Activated naive CD8-positive, alpha-beta T cell treated with anti-CD3 and anti-CD28 coated beads for 36 hours (primary cell): ENCODE measurements at places on chromosomes 13 and 19.

DNA sequence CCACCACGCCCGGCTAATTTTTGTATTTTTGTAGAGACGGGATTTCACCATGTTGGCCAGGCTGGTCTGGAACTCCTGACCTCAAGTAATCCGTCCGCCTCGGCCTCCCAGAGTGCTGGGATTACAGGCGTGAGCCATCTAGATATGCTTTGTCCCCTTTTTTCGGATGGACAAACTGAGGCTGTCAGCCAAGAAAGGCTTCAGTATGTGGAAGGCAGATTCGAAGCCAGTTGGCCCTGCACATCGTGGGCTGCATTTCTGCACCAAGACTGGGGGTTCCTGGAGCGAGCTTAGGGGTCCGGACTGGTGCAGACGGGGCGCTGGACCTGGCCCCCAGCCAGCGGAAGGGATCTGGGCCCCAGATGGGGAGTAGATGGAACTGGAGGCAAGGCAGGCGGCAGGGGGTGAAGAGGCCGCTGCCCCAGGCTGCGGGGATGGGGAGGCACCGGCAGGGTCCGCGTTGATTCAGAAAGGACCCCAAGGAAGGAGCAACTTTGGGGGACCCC lies 9.7 kb upstream of the JUND start:
- no peak for DNase-seq
- H3K4me1 ChIP-seq = peaks cover 63% of the 10 kb centered on the region
- peak overlapping the region; percentile 85 for H3K4me3 ChIP-seq

DNA sequence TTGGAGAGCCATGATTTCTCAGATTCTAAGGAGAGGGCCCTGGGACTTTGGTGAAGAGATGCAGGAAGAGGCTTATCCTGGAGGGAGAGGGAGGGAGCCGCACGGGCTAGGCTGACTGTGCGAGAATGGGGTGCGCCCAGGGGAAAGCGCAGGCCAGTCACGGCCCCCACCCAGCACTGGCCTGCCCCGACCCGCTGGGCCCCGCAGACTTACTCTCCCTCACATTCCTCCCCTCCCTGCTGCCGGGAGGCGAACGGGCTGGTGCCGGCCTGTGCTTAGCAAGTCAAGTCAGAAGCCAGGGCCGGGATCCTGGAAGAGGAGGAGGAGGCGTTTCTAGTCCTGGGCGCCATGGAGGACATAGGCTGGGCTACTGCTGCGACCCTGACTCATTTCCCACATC lies 120.0 kb downstream of the CRYL1 start:
- H3K4me3 ChIP-seq = no peak overlapping the region
- no peaks in the 10 kb centered on the region for H3K27me3 ChIP-seq
- H3K27ac ChIP-seq = no peak overlapping the region
- peaks cover 6% of the 10 kb centered on the region for H3K36me3 ChIP-seq
- DNase-seq = no peak

DNA sequence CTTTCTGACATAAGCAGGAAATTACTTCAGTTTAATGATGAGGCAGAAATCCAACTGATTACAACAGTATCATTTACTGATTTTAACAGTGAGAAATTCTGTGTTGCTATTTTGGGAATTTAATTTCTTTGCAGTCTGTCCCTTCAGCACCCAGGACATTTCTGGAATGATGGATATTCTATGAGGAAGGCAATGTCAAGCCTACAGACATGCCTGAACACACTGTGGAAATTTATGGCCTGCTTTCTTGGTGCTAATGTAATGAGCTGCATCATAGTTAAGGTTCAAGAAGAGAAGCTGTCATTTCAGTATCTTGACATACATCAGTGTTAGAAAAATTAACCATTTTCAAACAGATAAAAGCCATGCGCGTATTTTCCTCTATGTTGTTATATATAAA lies 87.7 kb downstream of the SLITRK1 start:
- no peak for DNase-seq
- H3K27me3 ChIP-seq = no peaks in the 10 kb centered on the region
- no peak overlapping the region for H3K27ac ChIP-seq
- H3K4me1 ChIP-seq = no peaks in the 10 kb centered on the region

DNA sequence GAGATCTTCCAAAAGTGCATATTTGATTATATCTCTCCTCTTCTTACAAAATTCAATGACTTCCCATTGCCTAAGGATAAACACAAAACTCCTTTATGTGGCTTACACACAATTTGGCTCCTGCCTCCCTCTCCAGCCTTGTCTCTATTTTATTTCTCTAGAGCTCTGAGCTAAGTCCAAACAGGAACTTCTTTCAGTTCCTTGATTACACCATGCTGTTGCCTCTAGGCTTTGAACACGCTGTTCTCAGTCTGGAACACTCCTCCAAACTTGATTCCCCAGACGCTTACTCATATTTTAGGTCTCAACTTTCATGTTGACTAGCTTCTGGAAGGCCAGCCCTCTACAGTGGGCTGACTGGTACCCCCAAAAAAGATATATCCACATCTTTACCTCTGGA lies 258.5 kb downstream of the COG6 start:
- H3K27me3 ChIP-seq = no peaks in the 10 kb centered on the region
- no peaks in the 10 kb centered on the region for H3K36me3 ChIP-seq
- H3K4me3 ChIP-seq = no peak overlapping the region
- no peak for DNase-seq
- peaks cover 11% of the 10 kb centered on the region for H3K4me1 ChIP-seq

DNA sequence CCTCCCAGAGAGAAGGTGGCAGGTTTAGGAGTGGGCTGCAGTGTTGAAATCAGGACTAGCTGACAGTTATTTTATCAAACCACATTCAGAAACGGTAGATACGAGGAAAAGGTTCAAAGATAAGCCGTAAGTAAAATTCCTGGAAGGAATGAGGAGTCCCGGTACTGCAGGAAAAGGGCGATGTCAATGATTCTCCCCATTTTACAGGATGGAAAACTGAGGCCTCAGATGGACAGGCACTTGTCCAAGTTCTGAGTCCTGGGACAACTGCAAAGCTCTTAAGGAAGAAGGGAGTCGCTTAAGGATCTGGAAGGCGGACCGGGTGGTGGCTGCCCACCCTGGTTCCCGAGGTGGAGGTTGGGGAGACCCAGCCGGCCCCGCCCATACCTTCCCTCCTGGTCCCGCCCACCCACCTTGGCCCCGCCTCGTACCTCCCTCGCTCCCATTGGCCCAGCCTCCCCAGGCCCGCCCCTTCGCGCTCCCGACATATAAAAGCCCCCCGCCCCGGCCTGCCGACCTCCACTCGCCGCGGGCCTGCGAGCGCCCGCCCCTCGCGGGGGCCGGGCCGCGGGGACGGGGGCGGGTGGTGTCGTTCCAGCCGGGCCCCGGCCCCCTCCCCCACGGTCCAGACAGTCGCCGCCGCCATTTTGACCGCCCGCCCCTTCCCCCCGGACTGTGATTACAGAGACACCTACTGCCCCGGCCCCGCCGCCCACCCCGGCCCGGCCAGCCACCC lies 603 bp downstream of the RFX1 start:
- H3K27ac ChIP-seq = peak overlapping the region; percentile 99
- peaks cover 5% of the 10 kb centered on the region for H3K36me3 ChIP-seq
- peaks cover 45% of the 10 kb centered on the region for H3K4me1 ChIP-seq
- peak overlapping the region; percentile 92 for H3K4me3 ChIP-seq
- no peaks in the 10 kb centered on the region for H3K27me3 ChIP-seq
- DNase-seq = peak; percentile 90

- no peak overlapping the region for H3K27ac ChIP-seq
- no peaks in the 10 kb centered on the region for H3K4me1 ChIP-seq
- H3K36me3 ChIP-seq = no peaks in the 10 kb centered on the region
- no peak for DNase-seq
- peaks cover 45% of the 10 kb centered on the region for H3K27me3 ChIP-seq
- H3K4me3 ChIP-seq = no peak overlapping the region
Observed at GRCh38 chr13:110377178-110377825, 70.2 kb downstream of the COL4A2 start.
